ENCODE measurements at places on chromosomes 12 and 14.

DNA sequence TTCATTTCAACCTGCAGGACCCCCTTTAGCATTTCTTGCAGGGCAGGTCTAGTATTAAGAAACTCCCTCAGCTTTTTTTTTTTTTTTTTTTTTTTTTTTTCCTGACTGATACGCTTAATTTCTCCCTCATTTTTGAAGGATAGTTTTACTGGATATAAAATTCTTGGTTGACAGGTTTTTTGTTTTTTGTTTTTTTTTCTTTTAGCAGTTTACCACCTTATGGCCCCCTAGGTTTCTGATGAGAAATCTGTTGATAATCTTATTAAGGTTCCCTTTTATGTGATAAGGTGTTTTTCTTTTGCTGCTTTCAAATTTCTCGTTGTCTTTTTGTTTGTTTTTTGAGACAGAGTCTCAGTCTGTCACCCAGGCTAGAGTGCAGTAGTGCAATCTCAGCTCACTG is 66.5 kb downstream of the BORCS5 start:
- DNase-seq = no peak

GRCh38 chr12:68113644-68114043 is 45.9 kb downstream of the IFNG start:
- DNase-seq = no peak

DNA sequence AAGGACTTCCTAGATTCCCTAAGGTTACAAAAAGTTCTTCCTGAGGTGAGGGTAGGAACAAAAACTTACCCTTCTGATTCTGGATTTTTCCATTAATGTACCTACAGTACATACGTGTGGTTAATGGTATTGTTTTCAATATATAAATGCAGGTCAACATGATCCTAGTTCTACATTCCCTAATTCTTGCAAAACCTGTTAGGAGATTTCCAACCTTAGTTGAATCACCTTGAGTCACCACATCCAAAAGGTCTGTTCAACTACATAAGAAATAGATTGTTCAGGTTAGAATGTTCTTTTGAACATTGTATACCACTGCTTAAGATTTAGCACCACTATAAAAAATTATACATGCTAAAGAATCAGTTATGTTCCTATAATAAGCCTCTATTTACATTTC is 118.9 kb downstream of the GARIN6 start:
- no peak for DNase-seq

- DNase-seq = peak; percentile 91
These were observed 66.8 kb upstream of the CFL2 start for GRCh38 chr14:34781242-34781641.

- DNase-seq = no peak
These were observed 20.4 kb upstream of the MAP1LC3B2 start for GRCh38 chr12:116538682-116539305.

DNA sequence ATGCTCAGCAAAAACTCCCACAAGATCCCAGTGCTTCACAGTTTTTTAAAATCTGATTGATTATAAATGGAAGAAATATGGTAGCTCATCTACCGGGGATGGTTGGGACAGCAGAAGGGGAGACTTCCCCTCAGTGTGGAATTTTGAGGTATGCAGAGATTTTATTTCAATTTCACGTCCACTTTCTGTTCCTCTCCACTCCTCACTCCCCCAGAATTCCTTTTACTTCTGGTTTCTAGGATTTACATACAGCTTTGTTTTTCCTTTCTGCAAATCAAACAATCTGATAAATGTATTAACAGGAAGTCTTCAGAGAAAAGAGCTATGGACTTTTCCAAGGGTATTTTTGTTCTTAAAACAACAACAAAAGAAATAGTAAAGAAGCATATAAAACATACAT is 181.5 kb upstream of the ARHGAP5 start:
- DNase-seq = no peak

DNA sequence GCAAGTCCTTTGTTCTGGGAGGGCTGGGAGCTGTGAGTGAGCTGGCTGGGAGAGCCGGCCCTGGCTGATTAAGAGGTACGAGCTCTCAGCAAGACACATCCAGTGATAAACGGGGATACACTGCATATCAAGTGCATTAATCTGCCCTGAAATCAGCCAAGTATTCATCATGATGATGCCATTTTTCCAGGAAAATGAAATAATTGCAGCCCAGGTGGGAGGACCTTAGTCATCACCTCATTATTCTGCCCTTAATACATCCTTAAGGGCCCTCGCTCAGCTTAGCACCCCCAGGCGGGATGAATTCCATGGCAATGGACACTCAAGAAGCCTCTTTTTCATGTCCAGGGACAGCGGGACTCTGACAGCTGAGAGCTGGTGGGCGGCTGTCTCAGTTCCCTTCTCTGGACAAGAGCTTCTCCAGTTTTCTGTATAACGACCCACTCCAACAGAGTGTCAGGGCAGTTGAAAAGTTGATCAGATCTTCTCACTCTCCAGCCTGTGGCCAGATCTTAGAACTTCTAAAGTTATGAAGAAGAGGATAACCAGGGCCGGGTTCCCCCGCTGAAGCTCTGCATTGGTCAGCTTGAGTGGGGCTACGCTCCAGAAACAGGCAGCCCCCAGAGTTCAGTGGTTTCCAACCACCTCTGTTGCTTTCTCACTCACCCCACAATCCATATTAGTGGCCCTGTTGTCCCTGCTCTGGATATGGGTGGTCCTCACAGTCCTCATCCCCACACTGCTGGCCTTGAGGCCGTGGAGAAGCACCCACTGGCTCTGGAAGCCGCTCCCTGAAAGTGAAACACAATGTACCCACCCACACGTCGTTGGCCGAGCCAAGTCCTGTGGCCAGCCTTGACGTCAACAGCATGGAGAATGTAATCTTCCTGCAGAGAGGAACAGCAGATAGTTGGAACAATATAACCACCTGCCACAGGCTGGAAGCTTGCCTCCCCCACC is 306.2 kb upstream of the DIO3 start:
- DNase-seq = no peak

GRCh38 chr14:38669027-38669426 is 413.1 kb upstream of the CLEC14A start:
- no peak for DNase-seq

DNA sequence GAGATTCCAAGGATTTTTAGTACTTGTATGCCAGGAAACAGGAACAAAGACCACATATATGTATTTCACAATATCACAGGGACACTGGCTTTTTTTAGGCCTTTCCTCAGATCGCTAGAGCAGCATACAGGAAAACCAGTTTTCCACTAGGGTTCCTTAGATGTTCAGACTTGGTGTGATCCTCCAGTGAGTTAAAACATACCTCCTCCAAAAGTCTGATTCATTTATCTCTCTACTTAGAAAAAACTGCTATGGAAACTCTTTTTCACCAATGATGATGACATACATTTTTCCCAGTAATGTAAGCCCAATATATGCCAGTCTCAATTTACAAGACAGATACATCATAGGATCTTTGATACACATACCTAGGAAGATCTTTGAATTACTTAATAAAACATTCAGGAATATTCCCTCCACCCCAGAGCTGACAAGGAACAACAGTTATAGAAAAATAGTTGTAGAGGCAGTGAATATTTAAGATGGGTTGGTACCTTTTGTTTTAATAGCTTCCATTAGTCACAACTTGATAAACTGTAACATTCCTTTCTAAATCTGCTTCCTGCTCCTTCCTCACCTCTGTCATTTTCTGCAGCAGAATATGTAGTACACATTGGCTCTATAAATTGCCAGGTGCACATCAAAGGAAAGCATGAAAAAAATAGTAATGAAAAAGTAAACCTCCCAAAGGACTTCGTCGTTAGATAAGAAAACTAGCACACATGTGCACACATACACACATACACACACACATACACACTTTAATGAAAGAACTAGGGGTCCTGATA is 27.5 kb downstream of the BCAT1 start:
- peak; percentile 67 for DNase-seq

DNA sequence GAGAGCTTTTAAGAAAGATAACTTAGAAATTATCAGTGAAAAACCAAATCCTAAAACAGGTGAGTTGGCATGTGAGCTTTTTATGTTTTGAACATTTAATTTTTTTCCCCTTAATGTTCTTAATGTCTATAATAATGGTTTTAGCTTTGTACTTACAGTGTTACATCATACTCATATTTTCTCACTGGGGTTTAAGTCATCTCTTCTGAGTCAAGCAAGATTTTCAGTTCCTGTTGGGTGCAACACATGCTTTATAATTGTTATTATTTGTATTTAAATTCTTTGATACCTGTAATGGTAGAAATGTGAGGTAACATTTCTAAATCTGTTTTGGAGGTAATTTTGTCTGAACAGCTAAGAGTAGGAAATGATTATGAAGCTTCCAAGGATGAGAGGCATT is 113.0 kb downstream of the PLEKHA5 start:
- no peak for DNase-seq
